Right lobe of liver (tissue), 6 donors: ENCODE measurements at places on chromosomes 2 and 18. TPM values are rescaled to one million over a fixed set of nuclear protein-coding genes. Genes with fewer than 3 reads are reported as not detected.

The RASGRP3 gene
- total RNA-seq = 4.2 TPM

DNA sequence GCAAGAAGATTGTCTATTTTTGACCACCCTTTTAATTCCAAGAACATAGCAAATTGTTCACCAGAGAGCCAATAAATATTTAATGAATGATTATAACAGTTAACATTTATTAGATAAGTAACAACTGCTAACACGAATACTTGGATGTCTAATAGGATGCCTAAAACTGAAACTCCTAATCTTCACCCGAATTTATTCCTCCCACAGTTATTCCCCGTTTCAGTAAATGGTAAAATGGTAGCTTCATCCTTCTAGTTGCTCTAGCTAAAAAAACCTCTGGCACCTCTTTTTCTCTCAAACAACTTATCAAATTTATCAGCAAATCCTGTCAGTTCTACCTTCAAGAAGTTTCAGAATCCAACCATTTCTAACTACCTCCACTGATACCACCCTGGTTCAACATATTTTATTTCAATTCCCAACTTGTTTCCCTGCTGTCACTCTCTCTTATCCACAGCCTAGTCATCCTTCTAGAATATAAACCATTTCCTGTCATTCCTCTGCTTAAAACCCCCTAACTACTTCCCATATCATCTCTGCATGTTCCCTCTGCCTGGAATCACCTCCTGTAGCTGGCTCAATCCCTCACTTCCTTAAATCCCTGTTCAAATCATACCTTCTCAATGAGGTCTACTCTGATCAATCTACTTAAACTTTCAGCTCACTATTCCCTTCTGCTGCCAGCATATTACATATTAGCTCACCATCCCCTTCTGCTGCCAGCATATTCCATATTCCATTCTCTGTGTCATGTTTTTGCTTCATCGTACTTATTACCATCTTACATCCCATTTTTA, 93.8 kb downstream of the ROCK2 start:
- no peak for DNase-seq

DNA sequence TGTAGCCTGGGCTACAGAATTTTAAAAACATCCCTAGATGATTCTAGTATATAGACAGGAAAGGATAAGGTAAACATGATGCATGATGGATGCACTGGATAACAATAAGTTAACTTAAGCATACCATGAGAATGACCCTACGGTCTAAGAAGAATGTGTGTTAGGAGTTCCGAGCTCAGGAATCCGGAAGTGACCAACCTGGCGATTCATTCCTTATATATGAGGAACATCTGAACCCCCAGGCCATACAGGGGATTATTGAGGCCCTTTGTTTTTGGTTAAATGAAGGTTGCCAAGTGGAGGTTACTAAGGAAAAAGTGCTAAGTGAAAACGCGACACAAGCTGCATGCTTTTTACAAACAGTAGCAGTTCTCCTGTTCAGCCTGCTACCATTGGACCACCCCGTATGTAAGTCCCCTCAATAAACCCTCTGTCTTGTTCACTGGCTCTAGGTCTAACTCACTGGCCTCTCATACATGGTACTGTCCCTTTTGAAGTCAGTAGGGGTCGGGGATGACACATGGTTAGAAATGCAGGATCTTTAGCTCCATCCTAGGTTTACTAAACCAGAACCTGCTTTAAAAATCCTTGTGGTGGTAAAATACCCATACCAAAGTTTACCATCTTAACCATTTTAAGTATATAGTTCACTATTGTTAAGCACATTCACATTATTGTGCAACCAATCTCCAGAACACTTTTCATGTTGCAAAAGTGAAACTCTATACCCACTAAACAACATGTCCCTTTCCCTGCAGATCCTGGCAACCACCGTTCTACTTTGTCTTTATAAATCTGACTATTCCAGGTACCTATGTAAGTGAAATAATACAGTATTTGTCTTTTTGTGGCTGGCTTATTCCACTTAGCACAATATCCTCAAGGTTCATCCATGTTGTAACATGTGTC, 111.0 kb upstream of the MAP4K3 start:
- DNase-seq = no peak

GRCh38 chr2:179447421-179447820, 182.8 kb upstream of the SESTD1 start:
- DNase-seq = no peak

- no peak for DNase-seq
Observed at GRCh38 chr2:236862961-236863728, 222.5 kb upstream of the COPS8 start.

- no peak for DNase-seq
Observed at GRCh38 chr2:214960677-214961076, 151.2 kb upstream of the BARD1 start.

The SPEG gene
- total RNA-seq = 0.43 TPM

The DSC2 gene
- total RNA-seq = 8.0 TPM

GRCh38 chr2:128949360-128949759, 630.7 kb upstream of the HS6ST1 start:
- DNase-seq = no peak

The RIT2 gene
- total RNA-seq = not detected

DNA sequence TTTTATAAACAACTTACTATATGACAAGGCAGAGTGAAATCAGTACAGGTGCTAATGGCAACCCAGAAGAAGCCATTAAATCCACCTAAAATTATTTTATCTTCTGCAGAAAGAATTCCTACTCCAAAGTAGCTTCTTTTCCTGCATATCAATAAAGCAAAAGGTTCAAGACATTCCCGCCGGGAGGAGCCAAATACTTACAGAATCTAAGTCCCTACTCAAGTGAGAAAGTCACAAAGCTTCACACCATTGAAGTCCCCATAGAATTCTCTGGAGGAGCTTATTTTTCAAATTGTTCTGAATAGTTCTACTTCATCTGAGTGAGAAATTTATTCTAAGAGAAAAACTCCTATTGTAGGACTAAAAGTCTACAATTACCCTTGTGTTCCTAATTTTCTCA, 233.7 kb upstream of the HNRNPA3 start:
- DNase-seq = no peak
